ENCODE measurements at places on chromosomes 16 and 17.

GRCh38 chr16:58109330-58109729 lies 19.9 kb downstream of the CFAP20 start:
- DNase-seq = no peak

DNA sequence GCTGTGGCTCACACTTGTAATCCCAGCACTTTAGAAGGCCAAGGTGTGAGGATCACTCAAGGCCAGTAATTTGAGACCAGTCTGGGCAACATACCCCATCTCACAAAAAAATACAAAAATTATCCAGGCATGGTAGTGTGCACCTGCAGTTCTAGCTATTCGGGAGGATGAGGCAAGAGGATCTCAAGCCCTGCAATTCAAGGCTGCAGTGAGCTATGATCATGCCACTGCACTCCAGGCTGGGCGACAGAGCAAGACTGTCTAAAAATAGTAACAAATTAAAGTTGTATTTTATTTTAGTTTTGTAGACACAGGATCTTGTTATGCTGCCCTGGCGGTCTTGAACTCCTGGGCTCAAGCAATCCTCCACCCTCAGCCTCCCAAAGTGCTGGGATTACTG lies 18.2 kb downstream of the USP31 start:
- no peak for DNase-seq

DNA sequence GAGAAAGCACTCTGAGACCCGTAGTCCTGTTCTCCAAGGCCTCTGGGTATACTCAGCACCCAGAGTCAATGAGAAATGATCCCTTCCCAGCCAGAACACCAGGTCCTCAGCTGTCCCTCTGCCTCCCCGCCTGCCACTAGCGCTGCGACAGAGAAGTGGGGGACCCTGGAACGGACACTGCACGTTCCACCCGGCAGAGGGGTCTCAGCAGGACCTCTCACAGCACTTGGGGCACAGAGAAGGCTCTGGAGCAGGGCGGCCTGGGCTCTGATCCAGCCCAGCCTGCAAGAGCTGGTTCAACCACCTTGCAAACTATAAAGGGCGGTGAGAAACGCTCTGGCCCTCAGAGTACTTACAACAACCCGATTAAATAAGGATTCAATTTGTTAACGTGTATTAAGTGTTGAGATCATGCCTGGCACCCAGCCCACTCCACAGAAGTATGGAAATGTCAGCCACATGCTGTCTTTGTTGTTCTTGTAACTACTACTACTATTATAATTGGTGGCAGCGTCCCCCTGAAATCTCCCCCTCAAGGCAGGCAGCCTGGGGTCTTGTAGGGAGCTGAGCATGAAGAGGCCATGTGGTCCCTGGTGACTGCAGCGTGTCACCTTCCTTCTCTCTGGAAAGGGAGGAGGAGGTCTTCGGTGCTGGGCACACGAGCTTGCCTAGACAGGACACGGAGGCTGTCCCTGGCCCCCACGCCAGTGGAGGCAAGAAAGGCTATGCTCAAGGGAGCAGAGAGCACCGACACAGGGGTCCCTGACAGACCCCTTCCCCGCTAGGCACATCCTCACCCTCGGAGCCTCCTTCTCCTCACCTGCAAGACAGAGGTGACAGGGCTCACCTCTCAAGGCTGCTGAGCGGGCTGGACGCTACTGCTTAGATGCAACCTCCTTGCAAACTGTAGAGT lies 2.4 kb downstream of the OSGIN1 start:
- no peak for DNase-seq

DNA sequence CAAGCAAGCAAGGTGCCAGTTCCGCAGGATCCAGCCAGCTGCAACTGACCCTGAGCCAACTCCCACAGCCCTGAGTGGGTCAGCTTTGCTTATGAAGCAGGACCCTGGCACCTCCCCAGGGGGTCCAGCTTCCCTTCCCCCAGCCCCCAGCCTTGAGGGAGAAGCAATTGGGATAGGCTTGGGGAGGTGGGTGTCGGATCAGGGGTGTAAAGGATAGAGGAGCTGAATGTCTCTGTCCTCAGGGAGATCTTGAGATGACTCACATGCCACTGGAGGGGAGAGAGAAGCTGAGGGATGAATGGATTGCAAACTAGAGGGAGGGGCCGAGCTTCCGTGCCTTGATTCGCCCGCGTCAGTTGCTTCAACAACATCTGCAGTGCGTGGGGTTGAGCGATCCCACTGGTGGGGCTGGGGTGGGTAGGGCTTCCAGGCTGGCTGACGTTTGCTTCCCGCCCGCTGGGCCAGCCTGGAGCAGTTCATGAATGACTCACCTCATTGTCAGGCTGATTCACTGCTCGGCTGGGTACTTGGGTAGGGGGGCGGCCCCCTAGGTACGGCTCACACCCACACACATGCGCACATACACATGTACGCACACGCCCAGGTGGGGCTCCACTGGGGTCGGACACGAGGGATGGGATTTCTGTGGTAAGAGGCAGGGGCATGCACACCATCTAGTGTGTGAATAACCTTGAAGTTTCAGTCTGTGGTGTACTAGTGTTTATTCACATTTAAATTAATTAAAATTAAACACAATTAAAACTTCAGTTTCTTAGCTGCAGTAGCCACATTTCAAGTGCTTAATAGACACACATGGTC lies 3.6 kb upstream of the HROB start:
- DNase-seq = peak; percentile 96

DNA sequence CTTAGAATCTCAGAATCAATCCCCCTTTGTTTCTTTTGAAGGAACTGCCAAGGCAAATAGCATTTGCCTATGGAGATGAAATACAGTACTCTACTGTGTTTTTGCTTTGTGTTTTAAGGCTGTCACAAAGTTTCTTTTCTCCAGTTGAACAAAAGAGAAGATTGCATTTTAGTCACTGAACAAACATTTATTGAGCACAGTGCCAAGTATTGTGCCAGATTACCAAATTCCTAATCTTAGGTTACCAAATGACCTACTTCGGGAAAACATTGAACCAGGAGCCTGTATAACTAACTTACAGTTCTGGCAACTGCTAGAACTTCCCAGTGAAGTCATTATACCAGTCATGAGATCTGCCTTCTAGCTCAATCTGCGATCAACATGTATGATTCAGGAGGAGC lies 3.0 kb upstream of the UBB start:
- DNase-seq = no peak

- no peak for DNase-seq
These were observed 532.3 kb downstream of the CDH13 start for GRCh38 chr16:83159049-83159448.

GRCh38 chr17:27959382-27959709 lies 66.2 kb upstream of the LYRM9 start:
- no peak for DNase-seq

DNA sequence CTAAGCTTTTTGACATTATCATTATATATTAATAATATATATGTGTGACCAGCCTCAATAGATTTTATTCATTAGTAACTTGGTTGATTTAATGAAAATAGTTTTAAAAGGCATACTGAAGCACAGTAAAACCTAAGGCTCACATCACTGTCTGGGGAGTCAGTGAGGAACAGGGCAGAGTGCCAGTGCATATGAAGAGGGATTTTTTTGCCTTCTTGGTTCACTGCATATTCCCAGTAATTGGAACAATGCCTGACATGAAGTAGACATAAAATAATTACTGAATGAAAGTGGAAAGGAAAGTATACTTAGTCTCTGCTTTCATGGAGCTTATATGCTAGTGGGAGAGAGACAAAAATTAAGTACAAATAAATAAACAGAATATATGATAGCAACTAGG lies 81.1 kb downstream of the FTO start:
- no peak for DNase-seq

- DNase-seq = no peak
These were observed 12.2 kb upstream of the OSGIN1 start for GRCh38 chr16:83940630-83941378.
